Motor neuron (in vitro differentiated cells): ENCODE measurements at places on chromosomes 3 and 15. TPM values are rescaled to one million over a fixed set of nuclear protein-coding genes. Genes with fewer than 3 reads are reported as not detected.

The NIT2 gene
- 11.4 and 13.0 TPM in 2 replicates for total RNA-seq

The PSTPIP1 gene
- 1.1 and 1.4 TPM in 2 replicates for total RNA-seq

The NAA80 gene
- 5.8 and 7.4 TPM in 2 replicates for total RNA-seq

The GOLGA6L1 gene
- 3.7 TPM in 1 of 2 replicates, not detected in the other for total RNA-seq

The C3orf85 gene
- total RNA-seq, result not detected in 2 replicates

The HRG gene
- 0.19 and 0.56 TPM in 2 replicates for total RNA-seq

The EIF4G1 gene
- 123 and 128 TPM in 2 replicates for total RNA-seq

- ATAC-seq, result no peak
Measured at GRCh38 chr3:14676881-14677280, 1.9 kb downstream of the C3orf20 start.

- ATAC-seq, result no peak
Measured at GRCh38 chr3:123405021-123405420, 43.9 kb downstream of the ADCY5 start.

DNA sequence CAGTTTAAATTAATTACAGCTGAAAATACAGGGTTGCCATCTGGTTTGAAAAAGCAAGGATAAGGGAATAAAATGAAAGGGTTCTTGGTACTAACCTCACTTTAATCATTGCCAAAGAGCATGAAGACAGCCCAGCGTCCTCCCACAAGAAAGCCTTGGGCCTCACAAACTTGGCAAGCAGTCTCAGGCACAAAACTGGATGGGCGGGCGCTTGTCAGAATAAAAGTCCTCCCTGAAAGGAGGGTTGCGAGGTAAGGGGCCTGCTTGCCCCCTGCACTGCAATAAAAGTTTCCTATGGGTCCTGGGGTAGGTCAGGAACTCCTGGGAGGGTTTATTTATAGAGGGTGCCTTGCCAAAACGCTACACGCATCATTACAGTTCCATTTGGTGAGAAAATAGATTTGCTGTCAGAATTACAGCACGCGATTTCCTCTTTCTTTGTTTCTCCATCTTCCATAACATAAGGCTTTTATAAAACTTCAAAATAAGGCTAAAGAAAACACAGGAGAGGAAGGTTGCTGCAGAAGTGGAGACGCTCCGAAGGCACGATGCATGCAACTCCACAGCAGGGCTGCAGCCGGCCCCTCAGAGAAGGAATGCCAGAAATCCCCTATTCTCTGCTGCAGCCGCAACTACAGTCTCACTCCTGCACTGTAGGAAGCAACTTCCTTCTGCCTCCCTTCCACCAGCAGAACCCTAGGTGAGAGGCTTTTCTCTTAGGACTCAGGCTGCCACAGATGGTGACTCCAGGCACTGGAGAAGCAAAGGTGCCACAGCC lies 61.3 kb downstream of the VGLL4 start:
- peak; percentile 83 for ATAC-seq

- ATAC-seq, result no peak
Measured at GRCh38 chr3:114639171-114639570, 345.3 kb downstream of the TIGIT start.

DNA sequence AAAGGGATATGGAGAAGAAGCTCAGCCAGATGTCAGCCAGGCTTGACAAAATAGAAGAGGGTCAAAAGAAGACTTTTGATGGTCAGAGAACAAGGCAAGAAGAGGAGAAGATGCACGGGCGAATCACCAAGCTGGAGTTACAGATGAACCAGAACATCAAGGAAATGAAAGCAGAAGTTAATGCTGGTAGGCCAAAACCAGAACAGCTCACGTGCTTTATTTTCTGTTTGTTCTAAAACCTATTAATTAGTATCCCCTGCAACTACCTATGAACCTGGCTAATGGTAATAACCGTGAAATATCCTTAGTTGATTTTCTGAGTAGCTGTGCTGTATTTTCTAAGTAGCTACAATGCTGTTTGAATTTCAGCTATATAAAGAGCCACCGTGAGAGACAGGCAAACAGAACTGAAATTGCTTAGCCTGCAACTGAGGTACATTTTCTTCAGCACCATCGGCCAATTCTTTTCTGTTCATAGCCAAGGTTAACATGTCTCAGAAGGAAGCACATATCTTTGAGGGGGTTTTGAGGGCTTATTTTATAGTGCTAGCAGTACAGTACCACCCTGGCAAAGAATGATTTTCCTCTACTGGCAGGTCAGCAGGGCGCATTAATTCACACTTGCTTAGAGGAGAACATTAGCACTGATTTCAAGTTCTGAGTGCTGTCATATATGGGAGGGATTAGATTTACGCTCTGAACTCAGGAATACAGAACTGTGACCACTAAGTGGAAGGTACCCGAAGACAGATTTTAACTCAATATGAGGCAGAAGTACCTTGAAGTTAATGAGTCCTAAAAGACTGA lies 78.9 kb downstream of the FAM81A start:
- ATAC-seq, result no peak

DNA sequence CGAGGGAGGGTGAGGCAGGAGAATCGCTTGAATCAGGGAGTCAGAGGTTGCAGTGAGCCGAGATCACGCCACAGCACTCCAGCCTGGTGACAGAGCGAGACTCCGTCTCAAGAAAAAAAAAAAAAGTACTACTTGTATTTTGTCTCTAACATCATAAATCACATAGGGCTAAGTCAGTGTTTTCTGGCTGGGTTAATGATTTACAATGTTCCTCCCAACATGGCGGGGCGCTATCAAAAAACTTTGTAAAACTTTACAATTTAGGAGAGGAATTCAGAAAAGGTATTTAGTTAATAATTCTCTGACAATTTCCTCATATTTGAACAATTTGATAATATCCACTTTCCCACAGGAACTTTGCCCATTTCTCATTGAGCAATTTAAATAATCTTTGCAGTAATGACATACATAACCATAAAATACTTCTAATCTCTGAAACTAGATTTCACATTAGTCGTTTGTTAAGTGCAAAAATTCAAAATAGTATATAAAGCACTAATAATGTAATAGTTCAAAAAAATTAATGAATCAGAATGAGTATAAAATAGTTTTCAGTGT lies 26.6 kb upstream of the B3GNT5 start:
- no peak for ATAC-seq

DNA sequence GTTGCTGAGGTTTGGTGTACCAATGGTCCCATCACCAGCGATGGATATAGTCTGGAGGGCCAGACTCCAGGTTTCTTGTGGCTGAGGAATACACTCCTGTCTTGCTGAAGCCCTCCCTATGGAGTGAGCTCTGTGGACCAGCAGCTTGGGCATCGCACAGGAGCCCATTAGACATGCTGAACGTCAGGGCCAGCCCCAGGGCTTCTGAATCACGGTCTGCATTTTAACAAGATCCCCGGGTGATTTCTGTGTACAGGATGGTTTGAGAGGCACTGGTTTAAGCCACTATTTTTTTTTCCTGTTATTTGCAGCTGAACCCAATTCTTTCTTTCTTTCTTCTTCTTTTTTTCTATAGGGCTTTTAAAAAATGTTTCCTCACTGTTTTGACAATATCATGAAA lies 69.5 kb upstream of the XCR1 start:
- no peak for ATAC-seq

GRCh38 chr3:129316248-129317013 lies 37.8 kb downstream of the HMCES start:
- peak; percentile 31 for ATAC-seq

- ATAC-seq, result no peak
Measured at GRCh38 chr3:141436180-141436579, 50.6 kb upstream of the RASA2 start.

GRCh38 chr3:125022206-125022605 lies 33.6 kb downstream of the HEG1 start:
- no peak for ATAC-seq

DNA sequence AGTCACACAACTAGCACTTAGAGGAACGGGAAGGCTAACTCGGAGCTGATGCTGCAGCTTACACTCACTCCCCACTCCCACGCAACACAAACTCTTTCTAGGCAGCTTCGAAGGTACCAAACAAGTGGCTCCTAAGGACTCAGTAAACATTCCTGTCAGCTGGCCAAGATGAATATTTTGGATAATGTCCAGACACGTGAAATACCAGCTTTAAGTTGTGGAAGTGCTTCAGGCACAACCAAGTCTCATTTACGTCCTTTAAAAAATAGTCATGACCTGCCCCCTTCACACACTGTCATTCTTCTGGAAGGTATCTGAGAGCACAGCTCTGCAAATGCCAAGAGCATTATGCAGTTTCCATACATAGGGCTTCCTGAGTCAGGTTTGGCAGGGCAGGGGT lies 1005.9 kb upstream of the CFAP20DC start:
- no peak for ATAC-seq

DNA sequence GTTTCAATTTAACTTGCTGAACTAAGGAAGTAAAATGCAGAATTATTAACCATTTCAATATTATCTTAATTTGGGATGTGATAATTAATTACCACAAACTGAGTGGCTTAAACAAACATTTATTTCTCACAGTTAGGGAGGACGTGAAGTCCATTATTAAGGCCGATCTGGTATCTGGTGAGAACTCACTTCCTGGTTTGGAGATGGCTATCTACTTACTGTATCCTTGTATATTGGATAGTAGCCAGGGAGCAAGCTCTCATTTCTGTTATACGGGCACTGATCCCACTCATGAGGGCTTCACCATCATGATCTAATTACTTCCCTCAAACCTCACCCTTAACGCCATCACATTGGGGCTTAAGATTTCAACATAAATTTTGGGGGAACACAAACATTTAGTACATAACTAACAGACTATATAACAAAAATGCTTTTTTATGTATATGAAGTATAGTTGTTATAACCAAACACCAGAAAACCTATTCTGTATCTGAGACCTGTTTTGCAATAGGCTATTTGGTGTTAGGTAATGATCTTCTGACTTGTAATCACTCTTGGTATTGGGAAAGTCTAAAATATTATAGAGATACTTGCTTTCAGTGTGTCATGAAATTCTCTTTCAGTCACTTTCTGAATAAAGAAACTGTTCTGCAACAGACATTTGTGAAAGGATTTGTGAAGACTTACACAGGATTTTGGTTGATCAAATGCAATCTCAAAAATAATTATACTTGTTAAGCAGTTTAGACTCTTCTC lies 4.7 kb upstream of the KPNA4 start:
- no peak for ATAC-seq

DNA sequence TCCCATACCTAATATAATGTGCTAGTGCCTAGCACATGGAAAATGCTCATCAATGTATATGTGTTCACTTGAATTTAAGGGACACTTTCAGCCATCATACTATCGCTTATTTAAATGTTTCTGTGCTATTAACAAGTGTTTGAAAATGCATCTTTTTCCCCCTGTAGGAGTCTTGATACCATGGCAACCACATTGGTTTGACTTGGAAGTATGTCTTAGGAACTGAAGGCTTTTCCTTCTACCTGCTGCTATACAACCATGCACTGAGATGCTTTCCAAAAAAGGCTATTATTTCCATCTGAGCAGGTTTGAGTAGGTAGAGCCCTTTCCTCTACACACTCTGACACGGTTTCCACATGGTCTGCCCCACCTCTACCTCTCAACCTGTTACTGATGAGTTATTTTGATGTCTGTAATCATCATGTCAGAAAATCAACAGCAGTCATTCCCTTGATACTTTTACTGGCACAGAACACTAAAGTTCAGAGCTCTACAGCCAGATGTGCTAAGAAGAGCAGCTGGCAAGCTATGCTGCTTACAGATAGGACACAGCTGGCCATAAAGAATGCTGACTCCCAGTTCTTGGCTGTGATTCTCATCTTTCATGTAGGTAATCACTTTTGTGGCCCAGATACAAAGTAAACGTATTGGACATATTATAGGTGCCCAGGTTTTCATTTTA lies 59.3 kb downstream of the RYR3 start:
- no peak for ATAC-seq

DNA sequence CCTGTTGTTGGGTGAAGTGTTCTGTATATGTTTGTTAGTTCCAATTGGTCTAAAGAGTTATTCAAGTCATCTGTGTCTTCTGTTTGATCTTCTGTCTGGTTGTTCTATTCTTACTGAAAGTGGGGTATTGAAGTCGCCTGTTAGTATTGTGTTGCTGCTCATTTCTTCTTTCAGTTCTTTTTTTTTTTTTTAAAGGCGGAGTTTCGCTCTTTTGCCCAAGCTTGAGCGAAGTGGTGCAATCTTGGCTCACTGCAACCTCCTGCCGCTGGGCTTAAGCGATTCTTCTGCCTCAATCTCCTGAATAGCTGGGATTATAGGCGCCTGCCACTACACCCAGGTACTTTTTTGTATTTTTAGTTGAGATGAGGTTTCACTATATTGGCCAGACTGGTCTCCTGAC lies 23.5 kb downstream of the PFN2 start:
- no peak for ATAC-seq

GRCh38 chr3:38247366-38248035 lies 18.1 kb upstream of the SLC22A13 start:
- peak; percentile 90 for ATAC-seq

- no peak for ATAC-seq
Measured at GRCh38 chr15:94097552-94097951, 133.8 kb upstream of the MCTP2 start.

- ATAC-seq, result no peak
Measured at GRCh38 chr15:48527517-48527916, 118.0 kb downstream of the FBN1 start.

DNA sequence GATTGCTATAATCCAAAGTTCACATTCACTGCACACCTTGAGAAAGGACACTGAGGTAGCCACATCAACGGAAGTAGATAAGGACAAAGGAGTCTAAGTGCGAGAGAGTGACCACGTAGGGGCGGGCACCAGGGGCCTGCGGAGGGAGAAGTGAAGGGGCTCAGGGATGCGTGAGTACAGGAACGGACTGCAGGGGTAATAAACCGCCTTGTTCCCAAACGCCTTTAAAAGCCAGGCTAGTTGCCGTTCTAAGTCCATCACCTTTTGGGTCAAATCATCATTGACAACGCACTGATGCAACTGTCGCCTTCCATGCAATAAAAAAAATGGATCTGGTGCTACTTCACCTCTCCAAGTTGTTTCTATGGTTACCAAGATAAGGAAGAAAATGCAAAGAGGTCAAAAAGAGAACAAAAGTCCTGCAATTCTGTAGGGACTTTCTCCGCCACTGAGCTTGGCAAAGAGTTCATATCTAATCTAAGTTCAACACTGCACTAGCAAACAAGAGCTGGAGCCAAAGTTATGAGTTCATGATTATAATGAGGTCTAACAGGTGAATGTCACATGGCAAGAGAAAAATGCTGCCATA lies 32.6 kb upstream of the ATP11B start:
- ATAC-seq, result no peak

GRCh38 chr3:117752984-117753717 lies 1043.6 kb downstream of the TUSC7 start:
- peak; percentile 68 for ATAC-seq

DNA sequence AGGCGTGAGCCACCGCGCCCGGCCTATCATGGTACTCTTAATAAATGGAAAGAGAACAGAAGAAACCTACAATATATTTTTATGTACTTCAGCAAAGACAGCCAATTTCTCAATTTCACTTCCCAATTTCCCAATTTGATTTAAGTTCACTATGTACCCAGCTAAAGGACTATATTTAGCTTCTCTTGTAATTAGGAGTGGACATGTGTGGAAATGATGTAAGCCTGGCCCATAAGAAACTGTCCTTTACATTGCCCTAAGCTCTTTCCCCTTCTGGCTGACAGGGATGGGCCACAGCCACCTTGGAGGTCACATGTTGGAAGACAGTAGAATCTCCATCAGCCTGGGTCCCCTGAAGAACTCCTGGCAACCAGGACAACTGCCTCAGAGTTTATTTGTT lies 6.2 kb downstream of the TMEM39A start:
- ATAC-seq, result no peak

GRCh38 chr15:60643555-60643954 lies 164.6 kb upstream of the ICE2 start:
- no peak for ATAC-seq
